Articular chondrocyte of knee joint (primary cell): ENCODE measurements at places on chromosomes 2 and 18. TPM values are rescaled to one million over a fixed set of nuclear protein-coding genes. Genes with fewer than 3 reads are reported as not detected.

Gene MYL12B
- 379 and 394 TPM in 2 replicates for total RNA-seq

Gene KLHL30
- 0.22 and 0.39 TPM in 2 replicates for total RNA-seq

Gene STPG4
- total RNA-seq = 0.32 and 0.52 TPM in 2 replicates

Gene MOGAT1
- total RNA-seq = not detected in 2 replicates

Gene AQP12A
- total RNA-seq = not detected in 2 replicates
